Right kidney (tissue), 9 donors: ENCODE measurements at places on chromosomes 1 and 21.

- DNase-seq = no peak
Measured at GRCh38 chr21:39079617-39080016, 103.6 kb downstream of the PSMG1 start.

DNA sequence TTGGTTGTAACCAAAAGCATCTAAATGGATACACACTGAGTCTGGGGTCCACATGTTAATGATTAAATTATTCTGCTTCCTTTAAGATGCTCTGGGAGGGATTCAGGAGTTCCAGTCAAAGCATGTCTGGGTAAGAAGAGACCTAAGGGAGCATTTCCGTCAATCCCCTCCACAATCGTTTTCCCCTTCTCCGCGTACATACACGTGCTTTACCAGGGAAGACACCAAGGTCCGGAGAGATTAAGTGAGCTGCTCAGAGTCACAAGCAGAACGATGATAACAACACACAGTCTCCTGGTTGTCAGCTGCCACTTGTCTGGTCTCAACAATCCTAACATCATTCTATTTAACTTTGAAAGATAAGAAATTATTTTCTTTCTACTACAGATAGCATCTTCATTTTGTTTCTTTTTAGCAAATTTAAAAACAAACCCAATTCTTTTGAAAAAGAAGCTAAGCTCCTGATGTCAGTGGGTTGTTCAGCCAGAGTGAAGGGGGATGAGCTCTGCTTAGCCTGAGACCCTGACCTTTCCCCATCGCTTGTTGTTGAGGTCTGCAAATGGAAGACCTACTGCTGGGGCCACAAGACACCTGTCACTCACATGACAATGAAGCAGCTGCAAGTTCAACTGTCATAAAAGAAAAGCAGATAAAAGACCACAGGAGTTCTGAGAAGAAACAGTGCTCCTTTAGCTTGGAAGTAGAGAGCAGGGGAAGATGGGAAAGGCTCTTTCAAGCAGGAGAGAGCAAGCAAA lies 4.5 kb downstream of the PAFAH2 start:
- no peak for DNase-seq

GRCh38 chr1:28322194-28322593 lies 6.6 kb upstream of the MED18 start:
- no peak for DNase-seq

DNA sequence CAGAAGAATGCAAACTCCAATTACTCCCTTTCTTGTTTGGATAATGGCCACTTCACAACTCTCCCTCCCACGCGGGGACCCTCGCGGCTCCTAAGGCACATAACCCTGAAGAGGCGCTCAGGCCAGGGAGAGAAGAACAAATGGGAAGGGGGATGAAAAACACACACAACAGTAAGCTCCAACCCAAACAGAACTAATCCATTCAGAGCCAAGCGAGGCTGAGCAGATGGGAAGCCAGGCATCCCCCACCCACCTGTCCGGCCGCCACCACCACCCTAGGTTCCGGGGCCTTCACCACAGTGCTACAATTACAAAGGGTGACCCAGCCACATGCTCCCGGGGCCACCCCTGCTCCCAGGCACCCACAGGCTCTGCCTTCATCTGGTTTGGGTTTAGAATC lies 101.5 kb downstream of the MRPL37 start:
- DNase-seq = no peak

DNA sequence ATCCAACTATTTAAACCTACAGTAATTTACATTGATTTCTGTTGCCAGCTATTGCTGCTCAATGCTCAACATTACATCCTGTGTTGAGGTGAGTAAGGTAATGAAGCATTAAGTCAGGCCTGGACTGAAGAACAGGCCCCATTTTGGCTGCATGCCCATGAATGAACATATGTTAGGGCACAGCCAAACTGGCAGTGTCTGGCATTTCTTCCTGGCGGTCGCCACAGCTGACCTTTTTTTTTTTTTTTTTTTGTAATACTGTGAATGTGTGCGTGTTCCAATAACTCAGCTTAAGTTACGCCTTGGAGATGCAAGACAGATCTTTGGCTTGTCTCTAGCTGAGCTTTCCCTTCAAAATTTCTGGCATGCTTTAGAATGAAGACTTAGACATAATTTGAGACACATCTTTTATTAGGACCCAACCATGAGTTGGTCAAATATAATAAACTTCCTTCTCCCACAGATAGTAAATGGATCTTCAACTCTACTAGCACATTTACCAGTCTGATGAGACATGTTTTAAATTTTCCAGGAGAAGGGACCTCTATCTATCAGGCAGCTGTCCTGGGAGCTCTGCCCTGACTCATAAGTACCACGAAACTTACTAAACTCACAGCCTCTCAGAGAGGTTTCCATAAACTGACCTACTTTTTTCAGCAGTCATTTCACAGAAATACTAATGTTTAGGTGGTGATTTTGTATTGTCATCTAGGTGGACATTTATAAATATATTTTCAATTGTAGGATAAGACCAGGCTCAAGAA lies 341.1 kb upstream of the RUNX1 start:
- DNase-seq = no peak

DNA sequence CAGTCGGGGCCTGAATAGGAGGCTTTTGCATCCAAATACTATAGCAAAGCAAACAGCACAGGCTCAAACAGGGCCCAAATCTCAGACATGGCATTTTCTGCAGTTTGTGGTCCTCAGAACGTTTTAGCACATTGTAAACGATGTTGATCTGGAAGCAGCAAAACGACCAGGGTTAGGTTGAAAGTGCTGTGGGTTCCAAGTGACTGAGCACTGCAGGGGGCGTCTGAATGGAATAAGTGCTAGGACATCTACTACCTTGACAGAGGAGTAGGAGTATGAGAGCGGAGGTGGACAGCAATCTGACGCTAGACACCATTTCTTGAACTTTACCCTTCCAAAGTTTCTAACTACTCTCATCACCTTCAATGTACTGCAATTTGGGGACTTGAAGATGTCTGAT lies 214.9 kb downstream of the BARHL2 start:
- DNase-seq = no peak

DNA sequence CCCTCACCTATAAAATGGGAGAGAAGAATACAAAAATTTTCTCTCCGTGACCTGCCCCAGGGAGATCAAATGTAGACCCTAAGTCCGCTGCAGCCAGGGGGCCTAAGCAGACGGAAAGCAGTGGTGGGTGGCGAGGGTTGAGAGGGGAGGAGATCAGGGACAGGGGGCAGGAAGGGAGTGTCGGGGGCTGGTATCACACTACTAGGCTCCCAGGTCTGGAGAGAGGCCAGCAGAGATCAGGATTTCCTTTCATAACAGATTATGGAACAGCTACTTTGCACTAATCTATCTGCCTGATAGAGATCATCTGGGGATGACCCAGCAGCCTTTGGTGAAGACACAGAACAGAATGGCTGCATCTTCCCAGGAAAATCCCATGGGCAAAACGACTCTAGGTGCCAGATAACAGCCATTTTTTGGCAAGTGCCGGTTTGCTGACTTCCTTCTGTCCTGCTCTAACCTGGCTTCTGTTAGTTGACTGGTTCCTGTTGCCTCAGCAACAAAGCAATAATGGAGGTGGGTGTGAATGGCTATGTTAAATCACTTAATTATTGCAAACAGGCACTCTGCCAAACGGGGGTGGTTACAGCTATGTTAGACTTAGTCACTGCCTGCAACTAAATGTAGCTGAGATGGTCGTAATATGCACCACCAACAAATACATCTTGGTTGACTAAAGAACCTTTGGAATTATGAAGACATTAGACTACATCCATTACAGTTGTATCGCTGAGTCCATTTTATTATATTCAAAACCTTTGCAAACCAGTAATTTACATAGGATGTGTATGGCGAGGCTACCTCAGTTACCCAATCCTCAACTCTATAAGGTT lies 30.0 kb upstream of the EPS8L3 start:
- no peak for DNase-seq

- no peak for DNase-seq
Measured at GRCh38 chr21:42748620-42749176, 95.3 kb downstream of the PDE9A start.

DNA sequence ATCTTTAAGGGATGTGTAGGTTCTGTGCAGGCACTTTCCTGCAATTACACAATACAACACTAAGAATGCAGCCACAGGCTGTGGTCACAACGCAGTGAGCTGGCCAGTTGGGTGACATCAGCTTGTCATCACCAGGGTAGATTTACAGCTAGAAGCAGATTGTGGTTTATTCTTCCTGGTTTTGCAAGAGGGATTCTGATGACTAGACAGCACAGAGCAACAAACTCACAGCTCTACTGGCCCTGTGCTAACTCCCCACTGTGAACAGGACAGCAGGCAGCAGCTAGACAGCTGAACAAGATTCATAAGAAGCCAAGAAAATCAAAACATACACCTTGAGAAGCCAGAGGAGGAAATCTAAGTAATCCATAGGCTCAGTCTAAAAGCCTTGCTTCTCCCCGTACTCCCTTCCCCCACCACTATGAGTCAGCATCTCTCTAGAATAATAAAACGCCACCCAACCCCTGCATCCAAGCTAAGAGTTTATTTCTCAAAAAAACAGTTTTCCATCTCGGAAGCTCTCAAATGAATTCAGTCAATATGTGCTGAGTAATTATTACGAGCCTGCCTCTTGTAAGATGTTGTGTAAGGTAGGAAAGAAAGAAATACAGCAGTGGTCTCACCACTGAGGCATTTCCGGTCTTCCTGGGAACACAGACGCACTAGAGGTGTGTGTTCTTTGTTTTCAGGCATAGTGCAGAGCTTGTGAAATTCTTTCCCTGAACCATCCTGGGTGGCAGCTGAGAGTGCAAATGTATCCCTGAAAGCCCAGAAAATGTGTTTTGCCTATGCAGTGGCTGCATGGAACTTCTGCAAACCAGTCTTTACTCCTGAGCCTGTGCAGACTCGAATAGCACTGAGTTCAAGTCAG lies 162.8 kb downstream of the NTPCR start:
- peak; percentile 64 for DNase-seq

DNA sequence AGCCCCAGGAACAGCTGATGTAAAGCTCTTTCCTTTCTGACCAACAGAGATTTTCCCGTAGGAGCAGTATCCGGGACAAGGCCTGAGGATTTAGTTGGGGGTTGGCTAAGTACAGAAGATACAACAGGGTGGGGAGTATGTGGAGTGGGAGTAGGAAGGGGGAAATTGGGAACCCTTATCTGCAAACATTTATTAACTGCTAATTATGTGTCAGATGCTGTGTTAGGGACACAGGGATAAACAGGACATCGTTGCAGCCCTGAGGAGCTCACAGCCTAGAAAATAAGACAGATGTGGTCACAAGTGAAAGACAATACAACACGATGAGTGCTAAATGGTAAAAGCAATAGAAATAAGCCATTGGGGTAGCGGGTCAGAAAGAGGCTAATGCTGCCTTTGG lies 12.0 kb downstream of the CD84 start:
- no peak for DNase-seq

GRCh38 chr1:228486596-228487335 lies 416 bp upstream of the RNF187 start:
- DNase-seq = peak; percentile 99
